ENCODE measurements at places on chromosomes 2 and 18.

DNA sequence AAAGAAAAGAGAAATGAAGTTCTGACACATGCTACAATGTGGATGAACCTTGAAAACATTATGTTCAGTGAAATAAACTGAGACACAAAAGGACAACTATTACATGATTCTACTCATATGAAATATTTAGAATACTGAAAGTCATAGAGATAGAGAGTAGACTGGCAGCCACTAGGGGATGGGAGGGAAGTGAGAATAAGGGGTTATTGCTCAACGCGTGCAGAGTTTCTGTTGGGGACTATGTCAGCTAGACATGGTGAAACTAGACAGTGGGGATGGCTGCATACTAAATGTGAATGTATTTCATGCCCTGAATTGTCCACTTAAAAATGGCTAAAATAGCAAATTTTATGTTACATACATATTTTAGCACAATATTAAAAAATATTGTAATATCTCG is 108.7 kb upstream of the ATL2 start:
- DNase-seq, result no peak

DNA sequence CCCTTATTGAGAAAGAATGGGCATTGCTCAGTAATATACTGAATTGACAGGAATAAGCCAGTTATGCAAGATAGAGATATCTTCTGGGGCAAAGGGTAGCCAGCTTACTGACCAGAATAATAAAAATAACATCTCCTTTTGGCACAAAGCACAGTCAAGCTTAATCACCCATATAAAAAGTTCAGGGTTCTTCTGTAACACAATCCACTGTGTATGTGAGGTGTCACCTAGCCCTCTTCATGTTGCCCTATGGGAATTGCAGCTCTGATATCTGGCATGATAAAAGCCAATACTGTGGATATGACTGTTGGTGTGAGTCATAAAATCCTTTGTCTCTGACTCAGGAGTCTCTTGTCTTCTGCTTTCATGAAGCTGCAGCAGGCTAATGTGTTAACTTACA is 90.8 kb downstream of the DSEL start:
- no peak for DNase-seq

GRCh38 chr2:12675352-12675795 is 41.4 kb upstream of the TRIB2 start:
- no peak for DNase-seq

- DNase-seq, result no peak
These were observed 32.0 kb upstream of the PLB1 start for GRCh38 chr2:28463893-28464292.

GRCh38 chr18:11951390-11951851 is 29.9 kb upstream of the IMPA2 start:
- DNase-seq, result no peak

- DNase-seq, result no peak
These were observed 180.3 kb downstream of the TFCP2L1 start for GRCh38 chr2:121104721-121105141.

Data from stimulated activated CD4-positive, alpha-beta T cell treated with anti-CD3 and anti-CD28 coated beads, TNF-alpha, amount 100 ng/mL, for 1 hour (primary cell).